MM.1S (cell line): ENCODE measurements at places on chromosomes 3 and 15.
A peak's percentile ranks its signal among the peaks of the same experiment; 100 is the strongest.

GRCh38 chr3:194166682-194167479 lies 30.9 kb downstream of the HES1 start:
- no peaks in the 10 kb centered on the region for H3K36me3 ChIP-seq
- H3K27ac ChIP-seq = no peak overlapping the region
- no peaks in the 10 kb centered on the region for H3K27me3 ChIP-seq
- H3K4me3 ChIP-seq = no peak overlapping the region

- no peak overlapping the region for H3K4me3 ChIP-seq
- DNase-seq = no peak
- no peaks in the 10 kb centered on the region for H3K27me3 ChIP-seq
- H3K27ac ChIP-seq = no peak overlapping the region
- H3K4me1 ChIP-seq = no peaks in the 10 kb centered on the region
- no peaks in the 10 kb centered on the region for H3K36me3 ChIP-seq
Measured at GRCh38 chr15:83977992-83978391, 257.6 kb upstream of the GOLGA6L4 start.

GRCh38 chr3:115165701-115166100 lies 18.6 kb upstream of the ZBTB20 start:
- H3K36me3 ChIP-seq = no peaks in the 10 kb centered on the region
- no peak for DNase-seq
- H3K4me3 ChIP-seq = no peak overlapping the region

DNA sequence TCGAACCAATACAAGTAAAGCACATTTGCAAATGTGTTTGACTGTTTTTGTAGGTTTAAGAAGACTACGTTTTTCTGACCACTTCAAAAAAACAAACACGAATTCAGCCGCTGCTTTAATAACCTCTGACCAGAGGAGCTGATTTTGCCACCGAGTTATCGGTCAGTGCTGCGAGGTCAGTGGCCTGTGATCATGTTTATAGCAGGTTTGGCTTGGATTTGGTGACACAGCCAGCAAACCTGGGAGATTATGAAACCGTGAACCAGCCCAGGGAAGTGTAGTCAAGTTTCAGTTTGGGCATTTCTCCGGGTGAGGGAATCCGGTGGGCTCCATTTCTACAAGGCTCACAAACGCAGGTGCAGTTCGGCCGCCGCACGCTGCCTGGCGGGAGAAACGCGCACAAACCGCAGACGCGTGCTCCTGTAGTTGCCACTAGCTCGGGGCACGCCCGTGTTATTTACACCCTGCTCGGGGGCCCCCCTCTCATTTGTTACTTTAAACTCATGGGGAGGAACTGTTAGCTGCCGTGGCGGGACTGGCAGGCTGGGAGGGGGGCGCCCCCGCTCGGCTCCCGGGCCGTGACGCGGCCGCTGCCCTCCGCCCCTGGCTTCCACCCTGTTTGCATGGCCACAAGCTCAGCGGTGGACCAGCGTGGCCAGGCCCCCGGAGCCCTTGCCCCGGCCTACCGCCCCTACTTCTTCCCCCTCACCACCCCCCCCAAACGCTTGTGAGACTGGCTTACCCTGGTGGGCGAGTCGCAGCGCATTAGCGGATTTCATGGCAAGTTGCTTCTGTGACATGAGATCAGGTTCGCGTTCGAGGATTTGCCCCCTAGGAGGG lies 13.6 kb upstream of the ONECUT1 start:
- DNase-seq = peak; percentile 37
- H3K36me3 ChIP-seq = no peaks in the 10 kb centered on the region
- H3K27ac ChIP-seq = no peak overlapping the region
- no peaks in the 10 kb centered on the region for H3K4me1 ChIP-seq
- H3K4me3 ChIP-seq = peak overlapping the region; percentile 48

DNA sequence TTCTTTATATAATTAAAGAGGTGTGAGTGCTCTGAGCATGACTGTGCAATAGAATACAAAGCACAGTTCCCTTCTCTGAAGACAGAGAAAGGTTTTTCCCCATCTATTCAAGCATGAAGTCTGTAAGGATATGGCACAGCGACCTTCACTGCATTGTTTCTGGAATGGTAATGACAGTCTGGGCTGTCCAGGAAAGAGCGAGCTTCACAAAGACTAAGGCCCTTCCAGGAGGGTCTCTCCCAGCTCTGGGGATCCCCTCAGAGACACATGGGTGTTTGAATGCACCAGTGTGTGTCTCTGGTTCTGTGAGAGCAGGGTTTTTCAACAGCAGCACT lies 179.9 kb upstream of the NR2E3 start:
- H3K36me3 ChIP-seq = no peaks in the 10 kb centered on the region
- no peak overlapping the region for H3K27ac ChIP-seq
- no peaks in the 10 kb centered on the region for H3K4me1 ChIP-seq
- no peak for DNase-seq

DNA sequence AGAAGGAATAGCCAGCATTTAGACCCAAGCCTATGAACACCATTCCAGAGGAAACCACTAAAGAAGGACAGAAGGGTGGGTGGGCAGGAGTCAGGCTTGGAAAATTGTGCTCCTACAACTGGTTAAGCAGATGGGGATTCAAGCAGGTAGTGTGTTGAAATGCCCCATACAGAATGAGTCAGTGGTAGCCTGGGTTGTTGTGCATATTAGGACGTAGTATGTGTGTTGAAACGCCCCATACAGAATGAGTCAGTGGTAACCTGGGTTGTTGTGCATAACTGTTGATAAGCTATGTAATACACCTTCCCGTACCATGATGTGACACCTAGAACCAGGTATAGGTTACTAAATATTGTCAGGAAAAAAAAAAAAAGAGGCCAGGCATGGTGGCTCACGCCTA lies 34.0 kb downstream of the MINDY4B start:
- no peak for DNase-seq
- no peak overlapping the region for H3K4me3 ChIP-seq
- H3K4me1 ChIP-seq = no peaks in the 10 kb centered on the region
- H3K27ac ChIP-seq = no peak overlapping the region
- H3K27me3 ChIP-seq = no peaks in the 10 kb centered on the region

- H3K4me1 ChIP-seq = peaks cover 23% of the 10 kb centered on the region
- no peak overlapping the region for H3K27ac ChIP-seq
- H3K4me3 ChIP-seq = no peak overlapping the region
- H3K36me3 ChIP-seq = no peaks in the 10 kb centered on the region
- DNase-seq = peak; percentile 51
- no peaks in the 10 kb centered on the region for H3K27me3 ChIP-seq
Measured at GRCh38 chr3:177597311-177598096, 400.2 kb upstream of the TBL1XR1 start.

DNA sequence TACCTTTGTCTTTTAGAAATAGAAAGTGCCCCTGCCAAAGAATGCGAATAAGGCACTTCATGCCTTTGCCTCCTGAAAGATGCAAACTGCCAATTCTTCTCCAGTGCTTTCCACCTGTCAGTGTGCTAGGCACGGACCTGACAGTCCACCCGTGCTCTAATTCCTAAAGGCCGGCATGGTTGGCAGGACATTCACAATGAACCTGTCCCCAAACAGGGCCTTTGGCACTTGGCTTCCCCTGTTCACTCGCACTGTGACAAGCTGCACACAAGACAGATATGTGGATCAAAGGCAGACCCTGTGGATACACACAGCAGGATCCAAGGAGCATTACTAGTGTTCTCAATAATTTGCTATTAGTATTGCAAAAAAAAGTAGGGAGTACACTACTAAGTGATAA lies 505.7 kb upstream of the AGTR1 start:
- H3K36me3 ChIP-seq = no peaks in the 10 kb centered on the region
- no peak overlapping the region for H3K27ac ChIP-seq
- H3K4me1 ChIP-seq = no peaks in the 10 kb centered on the region

DNA sequence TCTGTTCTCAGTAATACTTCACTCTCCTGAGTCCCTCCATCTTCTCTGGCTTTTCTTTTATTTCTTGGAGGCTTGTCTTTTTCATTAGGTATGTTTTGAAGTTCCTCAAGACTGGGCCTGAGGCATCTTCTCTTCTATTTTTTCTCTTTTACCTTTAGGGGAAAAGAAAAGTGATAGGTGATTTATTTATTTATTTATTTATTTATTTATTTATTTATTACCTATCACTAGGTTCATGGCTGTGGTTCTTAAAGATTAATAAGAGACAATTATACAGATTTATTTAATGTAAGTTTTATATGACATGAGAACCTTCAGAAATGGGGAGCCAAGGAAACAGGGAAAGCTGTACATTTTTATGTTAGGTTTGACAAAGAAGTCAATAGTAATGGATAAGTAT lies 330.3 kb upstream of the RBMS3 start:
- H3K4me3 ChIP-seq = no peak overlapping the region
- no peak overlapping the region for H3K27ac ChIP-seq
- H3K4me1 ChIP-seq = no peaks in the 10 kb centered on the region
- no peaks in the 10 kb centered on the region for H3K36me3 ChIP-seq
- no peak for DNase-seq

- H3K4me3 ChIP-seq = no peak overlapping the region
- no peaks in the 10 kb centered on the region for H3K4me1 ChIP-seq
- H3K27me3 ChIP-seq = no peaks in the 10 kb centered on the region
- no peaks in the 10 kb centered on the region for H3K36me3 ChIP-seq
Measured at GRCh38 chr3:126117212-126117611, 33.3 kb upstream of the SLC41A3 start.

DNA sequence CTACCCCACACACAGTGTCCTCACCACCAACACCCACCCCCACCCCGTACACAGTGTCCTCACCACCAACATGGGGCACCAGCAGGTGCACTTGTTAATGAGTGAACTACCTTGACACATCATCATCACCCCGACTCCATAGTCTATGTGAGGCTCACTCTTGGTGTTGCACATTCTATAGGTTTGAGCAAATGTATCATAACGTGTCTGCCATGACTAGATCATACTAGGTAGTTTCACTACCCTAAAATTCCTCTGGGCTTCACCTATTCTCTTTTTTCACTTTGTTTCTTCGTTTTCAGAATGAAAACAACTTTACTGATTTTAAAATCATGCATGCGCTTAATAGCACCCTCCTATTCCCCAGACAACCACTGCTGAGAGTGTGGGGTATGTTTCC lies 102.6 kb upstream of the SLC6A6 start:
- no peak overlapping the region for H3K27ac ChIP-seq
- peaks cover 7% of the 10 kb centered on the region for H3K27me3 ChIP-seq
- no peak for DNase-seq
- H3K4me3 ChIP-seq = no peak overlapping the region

DNA sequence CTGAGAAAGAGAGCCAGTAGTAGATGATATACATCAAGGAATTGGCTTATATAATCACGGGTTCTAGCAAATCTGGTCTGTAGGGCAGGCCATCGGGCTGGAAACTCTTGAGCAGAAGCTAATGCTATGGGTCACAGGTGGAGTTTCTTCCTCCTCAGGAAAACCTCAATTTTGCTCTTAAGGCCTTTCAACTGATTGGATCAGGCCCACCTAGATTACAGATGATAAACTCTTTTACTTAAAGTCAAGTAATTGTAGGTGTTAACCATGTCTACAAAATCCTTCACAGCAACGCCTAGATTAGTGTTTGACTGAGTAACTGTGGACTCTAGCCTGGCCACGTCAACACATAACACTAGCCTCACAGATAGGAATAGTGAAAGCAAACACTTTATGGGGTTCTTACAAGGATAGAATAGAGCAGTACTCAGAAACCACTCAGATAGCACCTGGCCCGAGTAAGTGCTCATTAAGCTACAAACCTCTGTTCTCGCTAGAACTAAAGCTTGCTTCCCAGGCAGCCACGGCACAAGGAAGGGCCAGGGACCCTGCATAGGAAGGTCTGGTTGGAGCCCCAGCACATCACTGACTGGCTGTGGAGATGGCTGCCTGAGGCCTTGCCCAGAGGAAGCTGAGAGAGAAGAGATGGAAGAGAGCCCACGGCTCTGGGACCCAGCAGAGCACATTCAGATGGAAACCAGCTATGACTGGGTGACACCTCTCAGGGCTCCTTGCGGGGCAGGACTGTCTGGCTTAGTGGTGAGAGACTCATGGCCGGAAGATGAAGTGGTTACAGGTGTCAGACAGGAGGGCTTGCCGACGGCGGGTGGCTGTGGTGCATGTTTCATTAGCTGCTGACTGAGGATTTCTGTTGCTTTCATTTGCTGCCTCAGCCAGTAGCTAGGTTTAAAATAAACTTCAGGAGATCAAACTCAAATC lies 202.5 kb upstream of the TLE3 start:
- peak overlapping the region; percentile 100 for H3K27ac ChIP-seq
- H3K36me3 ChIP-seq = no peaks in the 10 kb centered on the region
- peak; percentile 98 for DNase-seq
- H3K4me3 ChIP-seq = peak overlapping the region; percentile 4
- peaks cover 36% of the 10 kb centered on the region for H3K4me1 ChIP-seq

- no peaks in the 10 kb centered on the region for H3K36me3 ChIP-seq
- DNase-seq = peak; percentile 67
Measured at GRCh38 chr3:61358364-61358763, 107.1 kb upstream of the FHIT start.

DNA sequence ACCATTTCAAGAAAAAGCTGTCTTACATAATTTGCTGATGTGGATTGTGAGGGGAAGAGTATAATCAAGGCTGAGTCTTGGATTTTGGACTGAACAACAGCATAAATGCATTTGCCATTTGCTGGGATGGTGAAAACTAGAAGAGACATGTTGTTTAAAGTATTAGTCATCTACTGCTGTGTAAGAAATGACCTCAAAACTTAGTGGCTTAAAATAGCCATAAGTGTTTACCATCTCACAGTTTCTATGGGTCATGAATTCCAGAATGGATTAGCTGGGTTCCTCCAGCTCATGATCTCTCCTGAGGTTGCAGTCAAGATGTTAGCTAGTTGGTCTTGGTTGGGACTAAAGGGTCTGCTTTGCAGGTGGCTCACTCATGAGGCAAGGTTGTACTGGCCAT lies 66.2 kb downstream of the SCN11A start:
- H3K4me3 ChIP-seq = no peak overlapping the region
- no peaks in the 10 kb centered on the region for H3K36me3 ChIP-seq
- no peak overlapping the region for H3K27ac ChIP-seq
- no peaks in the 10 kb centered on the region for H3K4me1 ChIP-seq

DNA sequence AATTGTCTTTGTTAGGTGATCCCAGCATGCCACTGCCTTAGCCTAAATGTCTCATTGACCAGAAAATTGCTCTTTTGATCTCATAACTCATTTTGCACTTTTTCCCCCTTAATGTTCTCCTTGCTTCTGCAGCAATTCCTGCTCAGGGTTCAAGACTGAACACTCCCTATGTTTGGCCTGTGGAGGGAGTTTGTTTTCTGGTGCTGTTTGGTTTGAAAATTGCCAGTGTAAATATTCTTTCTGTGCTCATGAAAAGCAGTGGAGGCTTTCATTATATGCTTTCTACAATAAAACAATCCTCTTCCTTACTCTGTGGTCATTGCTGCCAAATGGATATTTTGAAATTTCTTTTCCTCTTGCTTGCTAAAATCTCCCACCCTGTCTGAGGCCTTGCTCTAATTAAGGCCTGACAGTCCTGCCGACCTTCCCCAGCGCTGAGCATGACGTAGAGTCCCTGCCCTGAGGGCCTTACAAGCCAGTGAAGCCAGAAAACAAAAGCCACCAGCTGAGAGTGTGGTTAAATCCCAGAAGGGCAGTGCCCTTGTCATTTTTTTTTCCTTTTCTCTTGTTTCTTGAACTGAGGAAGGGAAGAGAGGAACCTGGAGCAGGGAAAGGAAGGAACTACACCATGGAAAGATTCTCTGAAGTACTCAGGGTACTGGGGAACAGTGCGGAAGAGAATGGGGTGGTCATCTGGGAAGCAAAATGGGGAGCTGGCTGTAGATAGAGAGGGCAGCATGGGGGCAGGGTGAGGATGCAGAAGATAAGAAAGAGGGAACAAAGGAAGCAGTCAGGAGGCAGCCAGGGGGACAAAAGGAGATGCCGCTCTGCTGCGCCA lies 24.8 kb downstream of the ZBTB38 start:
- peaks cover 64% of the 10 kb centered on the region for H3K4me1 ChIP-seq
- H3K27ac ChIP-seq = peak overlapping the region; percentile 100
- H3K27me3 ChIP-seq = no peaks in the 10 kb centered on the region
- peak overlapping the region; percentile 67; the same call in 1 of the 2 replicates for H3K4me3 ChIP-seq

- H3K27ac ChIP-seq = no peak overlapping the region
- DNase-seq = no peak
- no peaks in the 10 kb centered on the region for H3K27me3 ChIP-seq
- H3K4me3 ChIP-seq = no peak overlapping the region
- H3K36me3 ChIP-seq = no peaks in the 10 kb centered on the region
Measured at GRCh38 chr15:84840741-84841429, 23.7 kb downstream of the ALPK3 start.
